ENCODE measurements at places on chromosomes 11 and 22. TPM values are rescaled to one million over a fixed set of nuclear protein-coding genes. Genes with fewer than 3 reads are reported as not detected.

NPAT gene
- 24.3 TPM for total RNA-seq

NAT10 gene
- 15.7 TPM for total RNA-seq

LMO1 gene
- 2.0 TPM for total RNA-seq

PRDM11 gene
- 8.4 TPM for total RNA-seq

TBC1D10A gene
- total RNA-seq = 9.3 TPM

APOBEC3B gene
- not detected for total RNA-seq

SAA4 gene
- not detected for total RNA-seq

LPXN gene
- 2.0 TPM for total RNA-seq

CD3E gene
- not detected for total RNA-seq

MRGPRE gene
- not detected for total RNA-seq

CRYBB3 gene
- total RNA-seq = not detected

PVALB gene
- total RNA-seq = not detected

OMP gene
- not detected for total RNA-seq

TESMIN gene
- total RNA-seq = under 0.01 TPM

OR5AN1 gene
- total RNA-seq = not detected

IFITM5 gene
- not detected for total RNA-seq

ALX4 gene
- 0.98 TPM for total RNA-seq

RAC2 gene
- total RNA-seq = 0.25 TPM

NCR3LG1 gene
- 11.8 TPM for total RNA-seq

TP53AIP1 gene
- total RNA-seq = 0.25 TPM

KCNJ1 gene
- total RNA-seq = not detected

GLYAT gene
- total RNA-seq = 0.25 TPM

SCUBE2 gene
- total RNA-seq = 3.9 TPM

OTOG gene
- total RNA-seq = under 0.01 TPM

SCGB2A2 gene
- total RNA-seq = not detected

FAM76B gene
- 28.5 TPM for total RNA-seq

DERL3 gene
- 0.49 TPM for total RNA-seq

TRIM49 gene
- not detected for total RNA-seq

SCN4B gene
- 6.4 TPM for total RNA-seq

RBFOX2 gene
- 394 TPM for total RNA-seq

MS4A4A gene
- total RNA-seq = 1.2 TPM

OR6A2 gene
- total RNA-seq = 0.49 TPM

FIBIN gene
- total RNA-seq = 4.4 TPM

OR52I2 gene
- total RNA-seq = not detected

LARGE1 gene
- 31.2 TPM for total RNA-seq

HTR3B gene
- 0.25 TPM for total RNA-seq

TRIM29 gene
- total RNA-seq = 0.25 TPM

RAB36 gene
- total RNA-seq = 4.9 TPM

PHLDA2 gene
- total RNA-seq = not detected

TBX1 gene
- total RNA-seq = not detected

RAB38 gene
- total RNA-seq = 0.74 TPM

GALNT18 gene
- 15.0 TPM for total RNA-seq

GP1BB gene
- 24.8 TPM for total RNA-seq

ANKK1 gene
- total RNA-seq = not detected

KCNQ1OT1 gene
- 2.0 TPM for total RNA-seq

CRYAB gene
- total RNA-seq = 7.4 TPM

MAPK8IP2 gene
- total RNA-seq = 70.3 TPM

TRIM49C gene
- not detected for total RNA-seq

DEPDC5 gene
- total RNA-seq = 11.1 TPM

MPZL2 gene
- 3.0 TPM for total RNA-seq

NXPE1 gene
- total RNA-seq = not detected

FXYD6 gene
- total RNA-seq = 149 TPM

Data from temporal lobe (tissue), 4 donors.